MV-4-11 (cell line): ENCODE measurements at places on chromosomes 11 and 22.

GRCh38 chr11:134266440-134266839, 9.7 kb upstream of the GLB1L3 start:
- DNase-seq = no peak

DNA sequence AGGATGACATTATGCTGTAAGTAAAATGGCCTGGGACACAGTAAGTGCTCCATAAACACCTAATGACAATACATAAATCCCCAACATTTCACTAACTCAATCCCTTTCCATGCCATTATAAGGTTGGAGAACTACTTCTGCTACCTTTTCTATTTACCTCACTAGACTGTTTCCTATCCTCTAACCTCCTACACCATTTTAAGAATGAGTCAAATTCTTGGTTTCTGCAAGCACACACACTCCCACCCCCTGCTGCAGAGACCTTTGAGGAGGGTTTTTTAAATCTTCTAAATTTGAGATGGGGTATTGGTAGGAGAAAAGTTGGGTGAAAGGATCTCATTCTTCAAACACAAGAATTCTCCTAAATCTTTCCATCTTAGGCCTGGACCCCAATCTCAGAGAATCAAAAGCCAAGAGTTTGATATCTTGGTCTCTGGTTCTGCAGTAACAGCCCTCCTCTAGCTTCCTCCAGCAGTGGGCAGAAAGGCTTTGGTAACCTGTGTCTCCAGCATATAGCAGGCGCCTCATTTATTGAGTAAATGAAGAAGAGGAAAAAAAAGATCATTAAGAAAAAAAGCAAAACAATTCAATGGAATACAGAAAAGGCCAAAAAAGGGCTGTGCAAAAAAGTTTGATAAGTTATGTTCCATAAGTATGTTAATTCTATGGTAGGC, 42.3 kb downstream of the SYTL2 start:
- no peak for DNase-seq

DNA sequence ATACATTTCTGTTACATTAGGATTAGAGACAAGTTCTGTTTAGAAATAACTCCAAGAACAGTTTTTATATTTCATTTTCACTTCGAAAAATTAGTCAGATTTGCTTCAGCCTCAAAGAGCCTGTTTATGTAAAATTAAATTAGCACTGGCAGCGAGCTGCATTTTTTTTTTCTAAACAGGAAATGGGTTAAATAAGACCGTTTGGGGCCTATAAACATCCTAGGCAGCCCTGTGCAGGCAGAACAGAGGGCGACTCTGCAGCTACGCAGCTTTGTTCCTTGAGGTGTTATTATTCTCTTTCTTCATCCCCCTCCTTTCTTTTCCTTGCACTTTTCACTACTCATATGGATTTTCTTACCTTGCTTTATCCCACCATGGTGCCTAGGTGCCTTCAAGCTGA, 48.7 kb downstream of the CWC15 start:
- DNase-seq = no peak

- peak; percentile 97 for DNase-seq
Observed at GRCh38 chr22:37303821-37304274, 21.5 kb downstream of the CYTH4 start.

GRCh38 chr11:119680541-119681360, 48.2 kb downstream of the NECTIN1 start:
- peak; percentile 28 for DNase-seq

- DNase-seq = no peak
Observed at GRCh38 chr11:122085712-122086111, 30.3 kb downstream of the BLID start.

GRCh38 chr11:88520391-88520790, 182.9 kb upstream of the CTSC start:
- DNase-seq = no peak

DNA sequence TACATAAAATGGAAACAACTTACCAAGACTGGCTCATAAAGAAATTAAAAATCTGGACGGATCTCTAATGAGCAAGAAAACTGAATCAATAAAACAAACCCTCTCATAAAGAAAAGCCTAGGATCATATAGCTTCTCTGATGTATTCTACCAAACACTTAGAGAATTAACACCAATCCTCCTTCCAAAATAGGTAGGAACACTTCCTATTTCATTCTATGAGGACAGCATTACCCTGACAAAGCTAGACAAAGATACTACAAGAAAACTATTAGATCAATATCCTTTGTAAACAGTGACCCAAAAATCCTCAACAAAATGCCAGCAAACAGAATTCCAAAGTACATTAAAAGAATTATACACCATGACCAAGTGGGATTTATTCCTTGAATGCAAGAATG, 52.9 kb upstream of the CLTCL1 start:
- DNase-seq = no peak

DNA sequence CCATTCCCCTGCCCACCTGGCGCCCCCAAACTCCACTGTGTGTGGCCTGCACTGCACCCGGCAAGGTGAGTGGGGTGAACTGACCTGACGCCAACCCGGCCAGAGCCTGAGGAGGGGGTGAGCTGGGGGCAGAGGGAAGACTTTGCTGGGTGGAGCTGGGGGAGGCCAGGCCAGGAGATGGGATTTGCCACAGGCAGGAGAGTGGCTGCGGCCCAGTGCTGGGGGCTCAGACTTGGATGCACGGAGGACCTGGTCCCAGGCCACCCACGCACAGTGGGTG, 17.8 kb upstream of the FLRT1 start:
- no peak for DNase-seq

- no peak for DNase-seq
Observed at GRCh38 chr11:73383249-73384124, 7.3 kb downstream of the RELT start.

- peak; percentile 17 for DNase-seq
Observed at GRCh38 chr11:28529046-28529445, 420.9 kb downstream of the METTL15 start.

DNA sequence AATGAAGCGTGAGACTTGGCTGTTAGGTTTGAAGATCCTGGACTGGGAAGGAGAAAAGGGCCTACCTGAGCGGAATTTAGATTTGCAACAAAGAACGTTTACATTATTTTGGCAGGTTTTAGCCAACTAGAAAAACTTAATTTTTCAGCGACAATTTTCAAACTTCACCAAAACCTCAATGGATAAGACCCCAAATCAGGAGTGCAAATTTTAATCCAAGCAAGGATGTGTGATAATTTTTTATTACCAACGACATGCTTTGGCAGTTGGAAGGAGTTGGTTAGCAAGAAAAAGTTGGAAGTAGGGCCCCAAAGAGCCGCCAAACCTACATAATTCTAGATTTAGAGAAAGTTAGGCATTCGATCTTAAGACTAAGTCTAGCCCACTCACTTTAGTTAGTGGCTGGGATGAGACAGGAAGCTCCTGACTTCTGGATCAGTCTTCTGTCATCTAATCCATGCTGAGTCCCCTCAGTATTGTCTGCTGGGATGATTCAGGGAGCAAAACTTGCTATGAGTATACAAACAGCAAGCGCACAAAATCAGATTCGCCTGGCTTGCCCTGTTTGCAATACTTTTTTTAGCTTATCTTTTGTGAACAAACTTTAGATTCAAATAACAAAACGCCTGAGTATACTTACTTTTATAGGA, 787 bp upstream of the RDX start:
- DNase-seq = no peak

- no peak for DNase-seq
Observed at GRCh38 chr11:72585762-72586311, 88.4 kb downstream of the PDE2A start.

DNA sequence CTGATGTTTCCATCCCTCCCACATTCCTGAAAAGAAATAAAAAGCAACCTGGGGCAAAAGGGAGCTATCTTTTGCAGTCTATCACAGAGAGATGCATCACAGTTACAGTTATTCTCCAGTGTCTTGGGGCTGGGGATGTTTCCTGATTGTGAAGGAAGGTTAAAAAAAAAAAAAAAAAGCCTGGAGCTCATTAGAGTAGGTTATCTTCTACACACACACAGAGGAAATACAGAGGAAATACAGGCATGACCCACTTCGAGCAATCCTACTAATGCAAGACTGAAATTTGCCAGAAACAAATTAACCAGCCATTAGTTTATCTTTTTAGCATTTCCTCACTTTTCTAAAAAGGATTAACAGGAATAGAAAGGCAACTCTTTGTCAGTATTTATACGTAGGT, 89.4 kb upstream of the CLMP start:
- DNase-seq = no peak
